ENCODE measurements at places on chromosomes 12 and 14.

- DNase-seq, result no peak
Measured at GRCh38 chr12:49818241-49818895, 9.8 kb downstream of the NCKAP5L start.

GRCh38 chr14:90034835-90035525 lies 26.8 kb upstream of the KCNK13 start:
- no peak for DNase-seq

- no peak for DNase-seq
Measured at GRCh38 chr12:18074001-18074400, 16.0 kb downstream of the RERGL start.

GRCh38 chr12:131218026-131218922 lies 264.6 kb downstream of the ADGRD1 start:
- no peak for DNase-seq

DNA sequence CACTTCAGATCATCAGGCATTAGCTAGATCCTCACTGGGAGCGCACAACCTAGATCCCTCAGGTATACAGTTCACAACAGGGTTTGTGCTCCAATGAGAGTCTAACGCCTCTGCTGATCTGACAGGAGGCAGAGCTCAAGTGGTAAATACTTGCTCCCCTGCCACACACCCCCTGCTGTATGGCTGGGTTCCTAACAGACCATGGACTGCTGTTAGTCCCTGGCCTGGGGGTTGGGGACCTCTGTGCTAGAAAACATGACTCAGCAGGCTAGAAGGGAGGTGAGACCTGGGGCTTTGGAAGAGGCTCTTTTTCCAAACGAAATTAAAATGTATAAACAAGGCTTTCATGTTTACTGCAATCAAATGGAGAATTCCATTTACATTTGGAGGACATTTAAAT lies 691.1 kb downstream of the FLRT2 start:
- DNase-seq, result no peak

DNA sequence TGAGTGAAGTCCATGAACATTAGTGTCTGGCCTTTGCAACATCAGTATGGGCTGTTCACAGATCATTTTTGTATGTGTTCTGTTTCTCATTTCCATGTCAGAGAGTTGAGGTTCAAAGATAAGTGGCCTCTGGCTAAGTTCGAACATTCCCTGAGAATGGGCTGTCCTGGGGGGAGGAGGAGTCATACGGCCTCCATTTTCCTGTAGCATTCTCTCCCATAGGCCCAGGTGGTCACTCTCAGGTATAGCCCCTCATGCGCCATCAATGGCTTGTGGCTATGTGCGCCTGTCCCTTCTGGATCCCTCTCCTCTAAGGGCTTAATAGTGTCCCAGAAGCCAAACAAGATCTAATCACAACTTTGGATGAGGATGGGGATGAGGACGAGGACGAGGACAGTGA lies 165.0 kb downstream of the PAX9 start:
- no peak for DNase-seq

- no peak for DNase-seq
Measured at GRCh38 chr14:29630566-29631160, 297.0 kb downstream of the PRKD1 start.

- DNase-seq, result no peak
Measured at GRCh38 chr12:67986632-67987031, 2.6 kb upstream of the IFNG-AS1 start.

GRCh38 chr12:82474181-82474797 lies 116.0 kb downstream of the METTL25 start:
- DNase-seq, result no peak

GRCh38 chr14:103072595-103073366 lies 11.2 kb upstream of the LBHD2 start:
- no peak for DNase-seq

GRCh38 chr14:56199982-56200577 lies 81.9 kb downstream of the PELI2 start:
- DNase-seq, result no peak

GRCh38 chr12:102722147-102722546 lies 194.9 kb downstream of the PAH start:
- no peak for DNase-seq

DNA sequence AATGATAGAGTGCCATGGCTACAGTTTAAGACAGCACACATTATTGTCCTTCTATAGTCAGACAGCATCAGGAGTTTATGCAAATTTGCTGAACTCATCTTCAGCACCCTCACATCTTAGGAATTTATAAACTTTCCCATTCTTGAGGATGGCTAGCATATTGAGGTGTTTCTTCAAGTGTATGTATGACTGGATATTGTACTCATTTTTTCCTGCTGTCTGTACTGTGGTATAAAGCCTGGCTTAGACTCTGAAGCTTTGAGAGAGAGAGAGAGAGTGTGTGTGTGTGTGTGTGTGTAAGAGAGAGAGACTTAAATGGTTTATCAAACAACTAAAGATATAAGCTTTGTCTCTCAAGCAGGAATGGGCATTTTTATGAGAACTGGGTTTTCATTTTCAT lies 161.6 kb downstream of the PIK3C2G start:
- no peak for DNase-seq

DNA sequence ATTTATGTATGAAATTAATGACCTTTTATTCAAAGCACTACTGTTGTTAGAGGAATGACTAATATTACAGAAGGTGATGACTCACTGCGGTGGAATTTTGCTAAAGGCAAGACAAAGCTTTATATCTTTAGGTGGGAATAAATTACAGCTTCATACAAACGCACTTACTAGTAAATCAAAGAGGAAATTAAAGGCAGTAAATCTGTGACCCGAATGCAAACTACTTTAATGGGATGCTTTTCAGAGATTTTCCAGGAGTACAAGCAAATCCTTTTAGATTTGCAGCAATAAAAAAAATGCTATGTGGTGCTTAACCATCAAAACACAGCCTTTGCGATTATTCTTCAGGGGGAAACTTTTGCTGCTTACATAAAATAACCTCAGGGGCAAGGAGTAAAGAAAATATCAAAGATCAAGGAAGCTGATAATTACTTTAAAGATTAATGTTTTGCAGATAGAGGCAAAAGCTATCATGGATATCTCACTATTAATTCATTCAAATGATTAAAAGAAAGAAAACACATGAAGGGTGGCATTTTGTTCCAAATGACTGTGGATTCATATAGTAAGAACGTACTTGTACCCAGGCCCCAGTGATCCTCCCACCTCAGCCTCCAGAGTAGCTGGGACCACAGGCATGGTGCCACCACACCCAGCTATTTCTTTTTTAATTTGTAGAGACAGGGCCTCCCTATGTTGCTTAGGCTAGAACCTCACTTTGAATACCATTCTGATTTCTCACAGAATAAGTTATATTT lies 98.9 kb downstream of the DENND5B start:
- no peak for DNase-seq

DNA sequence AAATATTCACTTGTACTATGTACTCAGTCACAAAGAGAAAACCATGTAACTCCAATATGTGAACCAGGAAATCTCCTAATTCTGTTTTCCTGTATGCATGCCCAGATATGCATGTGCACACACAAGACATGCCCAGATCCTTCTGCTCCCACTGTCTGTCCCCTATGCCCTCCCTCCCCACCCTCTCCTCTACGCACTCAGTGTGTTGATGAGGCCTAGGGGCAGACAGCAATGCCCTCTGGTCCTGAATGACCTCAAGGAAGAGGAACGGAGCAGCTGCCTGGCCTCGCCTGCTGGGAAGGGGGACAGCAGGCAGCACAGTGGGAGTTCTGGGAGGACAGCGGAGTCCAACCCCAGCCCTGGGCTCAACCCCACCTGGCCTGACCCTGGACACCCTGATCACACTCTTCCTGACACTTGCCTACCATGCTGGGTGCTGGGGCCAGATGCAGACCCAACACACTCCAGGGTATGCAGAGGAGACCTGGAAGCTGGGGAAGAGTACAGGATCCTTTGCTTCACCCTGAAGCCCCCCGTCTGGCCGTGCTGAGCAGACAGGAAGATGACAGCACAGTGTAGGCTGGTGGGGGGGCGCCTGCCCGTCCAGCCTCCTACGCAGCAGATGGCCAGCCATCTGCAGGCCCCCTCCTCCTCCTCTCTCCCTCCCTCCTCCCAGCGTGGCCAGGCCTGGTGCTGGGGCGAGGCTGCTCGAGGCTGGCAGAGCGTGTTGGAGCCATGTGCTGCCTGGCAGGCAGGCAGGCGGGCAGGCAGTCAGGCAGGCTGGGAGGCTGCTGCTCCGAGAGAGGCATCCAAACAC lies 106.6 kb upstream of the NCOR2 start:
- DNase-seq, result no peak

DNA sequence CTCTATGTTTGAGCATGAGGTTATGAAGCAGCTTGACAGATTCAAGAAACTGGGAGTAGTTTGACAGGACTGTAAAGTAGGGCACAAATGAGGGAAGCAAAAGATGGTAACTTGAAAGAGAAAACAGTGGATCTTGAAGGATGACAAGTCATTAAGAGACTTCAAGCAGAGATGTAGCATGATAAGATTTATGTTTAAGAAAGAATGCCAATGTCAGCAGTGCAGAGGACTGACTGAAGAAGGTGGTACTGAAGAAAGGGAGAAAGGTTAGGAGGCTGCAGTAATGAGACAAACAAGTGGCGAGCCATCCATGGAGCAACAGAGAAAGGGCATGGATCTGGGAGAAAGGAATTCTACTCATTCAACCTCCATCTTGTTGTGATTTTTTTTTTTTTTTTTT lies 120.2 kb upstream of the RAP1B start:
- no peak for DNase-seq

- DNase-seq, result no peak
Measured at GRCh38 chr12:112627851-112628250, 163.7 kb upstream of the RPH3A start.

GRCh38 chr12:68470664-68471328 lies 138.6 kb upstream of the MDM1 start:
- no peak for DNase-seq

- no peak for DNase-seq
Measured at GRCh38 chr12:75505706-75506312, 5.6 kb downstream of the KRR1 start.

- no peak for DNase-seq
Measured at GRCh38 chr14:94897561-94897960, 127.6 kb upstream of the GSC start.

- DNase-seq, result no peak
Measured at GRCh38 chr12:62762645-62763044, 172.3 kb downstream of the PPM1H start.

- DNase-seq, result no peak
Measured at GRCh38 chr12:13368431-13368830, 171.9 kb downstream of the EMP1 start.

- DNase-seq, result no peak
Measured at GRCh38 chr12:92506460-92506859, 196.3 kb upstream of the PLEKHG7 start.

DNA sequence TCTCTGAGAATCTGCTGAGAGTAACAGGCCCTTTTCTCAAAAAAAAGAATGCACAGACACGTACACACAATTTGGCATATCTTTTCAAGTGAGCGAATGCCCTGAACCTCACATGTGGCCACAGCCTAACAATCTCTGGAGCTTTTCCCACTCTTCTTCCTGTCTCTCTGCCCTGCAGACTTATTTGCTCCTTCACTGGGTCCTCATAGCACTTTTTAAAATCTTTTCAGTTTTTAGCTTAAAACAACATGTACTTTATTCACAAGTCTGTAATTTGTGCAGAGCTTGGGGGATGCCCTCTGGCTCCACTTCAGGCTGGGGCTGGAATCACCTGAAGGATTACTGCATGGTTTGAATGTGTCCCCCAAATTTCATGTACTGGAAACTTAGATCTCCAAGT lies 9.0 kb downstream of the MAP1LC3B2 start:
- no peak for DNase-seq

DNA sequence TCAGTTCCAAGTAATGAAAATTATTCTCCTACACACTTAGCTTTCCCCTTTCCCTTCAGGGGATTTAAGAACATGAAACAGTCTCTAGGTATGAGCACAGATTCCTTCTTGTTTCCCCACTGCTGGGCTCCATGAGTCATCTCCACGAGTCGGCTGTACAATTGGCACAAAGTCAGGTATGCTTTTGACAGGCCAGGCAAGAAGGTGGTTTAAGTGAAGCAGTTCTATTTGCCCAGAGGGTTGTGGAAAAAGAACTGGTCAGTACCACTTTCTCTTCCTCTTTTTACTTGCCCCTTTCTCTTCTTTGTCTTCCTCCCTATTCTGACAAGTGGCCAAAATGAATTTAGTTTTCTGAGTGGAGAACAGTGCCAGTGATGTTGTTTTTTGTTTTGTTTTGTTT lies 16.3 kb downstream of the DYNC1H1 start:
- DNase-seq, result no peak

- no peak for DNase-seq
Measured at GRCh38 chr14:40229676-40230075, 797.4 kb upstream of the FBXO33 start.

DNA sequence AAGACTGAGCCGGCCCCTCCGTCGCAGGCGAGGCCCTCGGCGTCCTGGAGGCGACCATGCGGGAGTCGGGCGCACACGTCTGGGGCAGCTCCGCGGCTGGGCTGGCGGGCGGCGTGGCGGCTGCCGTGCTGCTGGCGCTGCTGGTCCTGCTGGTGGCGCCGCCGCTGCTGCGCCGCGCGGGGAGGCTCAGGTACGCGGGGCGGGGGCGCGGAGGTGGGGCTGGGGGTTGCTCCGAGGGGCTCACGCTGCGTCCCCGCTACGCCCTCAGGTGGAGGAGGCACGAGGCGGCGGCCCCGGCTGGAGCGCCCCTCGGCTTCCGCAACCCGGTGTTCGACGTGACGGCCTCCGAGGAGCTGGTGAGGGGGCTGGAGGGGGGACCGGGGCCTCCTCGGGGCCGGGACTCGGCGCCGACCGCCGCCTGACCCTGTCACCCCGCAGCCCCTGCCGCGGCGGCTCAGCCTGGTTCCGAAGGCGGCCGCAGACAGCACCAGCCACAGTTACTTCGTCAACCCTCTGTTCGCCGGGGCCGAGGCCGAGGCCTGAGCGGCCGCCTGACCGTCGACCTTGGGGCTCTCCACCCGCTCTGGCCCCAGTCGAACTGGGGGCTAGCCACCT lies 7.8 kb downstream of the AMN start:
- no peak for DNase-seq

GRCh38 chr14:58533446-58533845 lies 104.3 kb upstream of the DACT1 start:
- no peak for DNase-seq

DNA sequence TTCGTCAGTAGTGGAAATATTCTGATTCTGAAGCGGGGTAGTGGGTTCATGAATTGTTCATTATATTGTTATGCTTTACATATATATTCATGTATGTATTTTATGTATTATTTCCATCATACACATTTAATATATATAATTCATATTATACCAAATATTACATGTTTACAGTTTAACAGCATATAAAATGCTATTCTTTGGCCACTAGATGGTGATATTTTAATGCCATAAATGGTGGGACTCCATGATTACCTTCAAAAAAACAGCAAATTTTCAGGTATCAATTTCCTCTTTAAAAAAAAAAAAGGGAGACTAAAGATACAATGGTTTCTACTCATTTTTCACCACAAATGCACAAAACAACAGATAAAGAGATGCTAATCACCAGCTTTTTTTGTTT lies 41.0 kb downstream of the BDKRB1 start:
- DNase-seq, result no peak

DNA sequence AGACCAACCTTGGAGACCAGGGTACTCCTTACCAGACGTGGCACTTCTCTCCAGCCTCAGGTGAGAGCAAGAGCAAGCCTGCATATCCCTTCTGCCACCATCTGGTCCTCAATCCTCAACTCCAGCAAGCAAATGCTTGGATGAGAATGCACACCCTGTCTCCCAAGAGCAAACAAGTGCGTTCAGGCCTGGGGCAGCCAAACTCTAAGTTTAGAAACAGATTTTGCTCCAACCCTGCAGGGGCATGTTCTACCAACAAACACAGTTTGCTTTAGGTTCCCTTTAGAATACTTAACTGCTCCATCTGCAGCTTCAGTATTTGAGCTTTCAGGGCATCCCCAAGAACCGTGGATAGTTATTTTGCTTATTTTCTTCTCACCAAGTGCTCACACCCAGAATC lies 55.9 kb upstream of the FICD start:
- no peak for DNase-seq

Data from stimulated activated CD8-positive, alpha-beta memory T cell treated with anti-CD3 and anti-CD28 coated beads, Interleukin-7, amount 100 ng/mL, for 4 hours (primary cell).